NCI-H748 treated with DMSO at 0.1 percent for 48 hours (cell line): ENCODE measurements at places on chromosomes 13 and 19.

DNA sequence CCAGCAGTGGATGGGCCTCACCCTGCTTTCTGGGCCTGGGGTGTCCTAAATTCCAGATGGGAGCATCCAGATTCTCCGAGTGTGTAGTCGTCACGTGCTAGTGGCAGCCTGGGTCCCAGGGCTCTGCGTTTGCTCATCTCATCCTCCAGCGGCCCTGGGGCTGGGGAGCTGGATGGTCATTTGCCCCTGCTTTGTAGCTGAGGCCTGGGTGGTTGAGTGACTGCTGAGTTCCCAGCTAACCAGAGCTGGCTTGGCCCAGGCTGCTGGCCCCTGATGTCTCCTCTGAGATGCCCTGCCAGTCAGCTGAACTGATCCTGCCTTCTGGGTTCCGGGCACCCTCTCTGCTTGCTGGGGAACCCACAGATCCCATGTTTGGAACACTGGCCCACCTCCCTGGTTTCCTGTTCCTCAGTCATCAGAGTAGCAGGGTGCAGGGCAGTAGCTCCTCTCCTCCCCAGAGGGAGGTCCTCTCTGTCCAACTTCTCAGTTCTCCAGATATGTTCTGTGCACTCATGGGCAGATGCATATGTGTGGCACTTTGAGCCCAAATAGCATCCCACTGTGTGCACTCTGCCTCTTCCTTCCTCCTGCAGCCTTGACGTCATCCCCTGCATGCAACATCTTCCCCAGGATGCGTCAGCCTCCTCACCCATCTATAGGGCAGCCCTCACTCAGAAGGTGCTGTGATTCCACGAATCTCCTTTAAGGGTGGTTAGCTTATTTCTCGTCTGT lies 22.4 kb upstream of the CRTC1 start:
- DNase-seq: no peak

- DNase-seq: no peak
Measured at GRCh38 chr13:110125613-110126272, 181.2 kb downstream of the COL4A1 start.

- DNase-seq: no peak
Measured at GRCh38 chr13:113915786-113916329, 52.0 kb upstream of the GAS6 start.

- DNase-seq: no peak
Measured at GRCh38 chr19:42487032-42487797, 41.1 kb downstream of the CEACAM1 start.

GRCh38 chr13:48437371-48437770 lies 24.5 kb upstream of the LPAR6 start:
- DNase-seq: no peak

DNA sequence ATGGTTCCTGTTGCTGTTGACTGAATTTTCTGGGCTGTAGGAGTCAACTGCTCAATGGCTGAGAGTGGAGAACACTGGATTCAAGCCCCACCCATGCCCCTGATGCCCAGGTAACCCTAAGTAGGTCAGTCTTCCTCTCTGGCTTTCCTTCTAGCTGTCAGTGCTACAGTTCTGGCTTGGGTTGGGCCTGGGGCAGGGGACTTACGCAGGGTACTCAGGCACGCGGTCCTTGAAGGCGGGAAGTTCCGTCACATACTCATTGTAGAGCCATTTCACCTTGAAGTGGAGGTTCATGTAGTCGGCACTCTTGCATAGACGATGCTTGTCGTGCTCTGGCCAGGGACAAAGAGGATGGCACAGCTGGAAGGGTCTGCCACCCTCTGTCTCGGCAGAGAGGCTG lies 55.6 kb downstream of the UNC13A start:
- DNase-seq: no peak

DNA sequence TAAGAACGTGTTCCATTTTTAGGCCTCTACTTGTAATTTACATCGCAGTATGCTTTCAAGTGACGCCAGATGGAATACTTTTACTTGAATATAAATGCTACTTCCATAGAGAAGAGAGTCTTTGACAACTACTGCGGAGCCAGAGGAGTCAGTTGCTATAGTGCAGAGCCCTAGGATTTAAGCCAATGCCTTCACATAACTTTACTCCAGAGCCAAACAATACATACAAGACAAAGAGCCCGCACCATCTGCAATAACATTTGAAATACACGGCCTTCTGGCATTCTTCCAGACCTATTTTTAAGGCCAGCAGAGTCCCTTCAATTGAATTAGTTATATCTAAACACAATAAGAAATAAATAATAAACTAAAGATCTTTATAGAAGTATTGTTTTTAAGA lies 59.4 kb downstream of the XPO4 start:
- no peak for DNase-seq

GRCh38 chr19:4449022-4449638 lies 8.5 kb downstream of the UBXN6 start:
- no peak for DNase-seq

DNA sequence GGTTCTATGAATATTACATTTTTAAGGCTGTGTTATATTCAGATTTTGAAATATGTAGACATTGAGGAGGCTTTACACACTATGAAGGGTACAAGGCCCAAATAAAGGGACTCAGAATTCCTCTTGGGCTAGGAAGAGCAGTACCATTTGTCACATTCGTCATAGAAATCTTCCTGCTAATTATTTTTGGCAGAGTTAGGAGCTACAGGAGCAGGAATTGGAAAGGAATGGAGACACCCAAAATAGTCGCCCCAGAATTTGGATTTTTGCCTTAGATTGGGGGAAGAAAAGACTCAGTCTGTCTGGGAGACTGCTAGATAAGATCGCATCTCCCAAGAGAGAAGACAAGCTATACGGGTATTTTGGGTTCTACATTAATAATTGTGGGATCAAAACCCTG lies 176.4 kb upstream of the DACH1 start:
- no peak for DNase-seq

- DNase-seq: no peak
Measured at GRCh38 chr13:30932481-30933353, at the start of gene TEX26. TEX26 (plus strand) TSS chr13:30932656; CDS start chr13:30932716, 60 bp downstream.

GRCh38 chr13:30918662-30919405 lies 12.8 kb downstream of the MEDAG start:
- DNase-seq: no peak

GRCh38 chr13:29934531-29935308 lies 84.3 kb upstream of the UBL3 start:
- DNase-seq: no peak

DNA sequence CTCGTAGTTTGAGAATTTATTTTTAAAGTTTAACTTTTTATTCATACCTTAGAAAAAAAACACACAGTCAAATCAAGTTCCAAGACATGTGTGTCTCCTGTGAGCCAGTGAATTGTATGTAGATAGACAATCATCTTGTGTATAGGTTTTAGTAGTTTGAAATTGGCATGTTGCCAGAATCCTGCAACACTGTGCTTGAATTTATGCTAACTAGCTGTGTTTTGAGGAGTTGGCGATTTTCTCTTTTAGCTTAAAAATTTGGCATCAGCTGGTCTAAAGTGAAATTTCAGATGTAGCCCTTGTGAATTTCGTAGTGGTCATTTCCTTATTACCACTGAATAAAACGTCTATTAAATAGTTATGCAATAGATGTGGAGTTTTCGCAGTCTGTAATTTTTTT lies 213.2 kb downstream of the ATP8A2 start:
- peak; percentile 28 for DNase-seq

GRCh38 chr19:33375837-33376159 lies 2.3 kb downstream of the CEBPG start:
- DNase-seq: no peak

GRCh38 chr19:3333662-3334061 lies 32.7 kb upstream of the NFIC start:
- DNase-seq: no peak

- no peak for DNase-seq
Measured at GRCh38 chr13:56720841-56721240, 419.9 kb upstream of the PRR20A start.

DNA sequence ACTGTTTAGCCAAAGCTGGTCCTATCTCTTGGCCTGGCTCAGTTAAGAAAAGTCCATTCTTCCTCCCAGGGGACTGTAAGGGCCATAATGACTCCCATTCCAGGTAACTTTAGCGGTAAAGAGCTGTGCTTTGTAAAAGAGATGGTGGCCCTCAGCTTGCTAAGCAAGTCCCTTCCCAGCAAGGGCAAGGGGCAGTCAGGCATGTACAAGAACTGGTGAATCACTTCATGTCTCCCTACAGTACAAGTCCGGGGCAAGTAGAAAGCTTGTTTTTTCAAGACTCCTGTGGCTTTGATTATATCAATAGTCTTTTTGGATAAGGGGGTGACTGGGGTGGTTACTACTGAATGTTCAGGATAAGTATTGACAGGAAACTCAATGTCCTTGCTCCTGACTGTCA lies 88.9 kb downstream of the SLC25A15 start:
- DNase-seq: no peak

DNA sequence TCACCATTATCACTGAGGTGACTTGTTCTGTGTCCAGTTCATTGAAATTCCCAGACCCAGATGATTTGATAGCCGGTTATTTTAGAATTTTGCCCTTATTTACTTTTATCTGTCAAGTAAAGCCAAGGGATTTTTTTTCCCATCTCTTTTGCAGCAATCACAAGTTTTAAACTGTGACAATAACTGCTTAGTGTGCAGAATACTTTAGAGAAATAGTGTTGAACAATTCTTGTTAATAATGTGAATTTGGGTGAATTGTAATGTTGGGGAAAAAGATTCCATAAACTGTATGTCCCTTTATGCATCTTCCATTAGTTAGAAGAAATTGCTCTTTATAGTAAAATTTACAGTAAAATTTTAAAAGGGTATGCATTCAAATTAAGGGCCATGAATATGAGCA lies 79.5 kb downstream of the SLITRK6 start:
- DNase-seq: no peak

- no peak for DNase-seq
Measured at GRCh38 chr13:31282741-31283455, 83.1 kb downstream of the B3GLCT start.

- no peak for DNase-seq
Measured at GRCh38 chr19:1789261-1790041, 22.6 kb downstream of the ATP8B3 start.

DNA sequence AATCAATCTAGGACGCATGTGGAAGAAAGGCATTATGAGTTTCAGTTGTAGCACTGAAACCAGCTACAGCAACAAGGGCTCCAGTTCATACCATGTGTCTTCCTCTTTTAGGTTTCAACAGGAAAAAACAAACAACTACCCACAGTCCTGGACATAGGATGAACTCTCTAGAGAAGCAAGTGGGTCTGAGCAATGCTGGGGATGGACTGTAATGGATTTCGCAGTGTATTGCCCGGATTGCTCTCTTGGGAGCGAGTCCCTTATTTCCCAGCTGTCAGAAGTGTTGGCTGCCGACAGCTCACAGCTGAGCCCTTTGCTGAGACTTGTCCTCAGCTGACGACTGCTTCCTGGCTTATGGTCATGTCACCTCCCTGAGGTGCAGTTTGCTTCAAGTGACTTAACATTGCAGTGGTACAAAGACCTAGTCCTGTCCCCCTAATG lies 12.1 kb upstream of the MYCBP2 start:
- no peak for DNase-seq

GRCh38 chr19:1651568-1652291 lies 685 bp downstream of the TCF3 start:
- no peak for DNase-seq

- DNase-seq: no peak
Measured at GRCh38 chr13:75812751-75813181, 176.6 kb downstream of the LMO7 start.

- peak; percentile 37 for DNase-seq
Measured at GRCh38 chr19:40592170-40592569, 9.0 kb upstream of the LTBP4 start.

DNA sequence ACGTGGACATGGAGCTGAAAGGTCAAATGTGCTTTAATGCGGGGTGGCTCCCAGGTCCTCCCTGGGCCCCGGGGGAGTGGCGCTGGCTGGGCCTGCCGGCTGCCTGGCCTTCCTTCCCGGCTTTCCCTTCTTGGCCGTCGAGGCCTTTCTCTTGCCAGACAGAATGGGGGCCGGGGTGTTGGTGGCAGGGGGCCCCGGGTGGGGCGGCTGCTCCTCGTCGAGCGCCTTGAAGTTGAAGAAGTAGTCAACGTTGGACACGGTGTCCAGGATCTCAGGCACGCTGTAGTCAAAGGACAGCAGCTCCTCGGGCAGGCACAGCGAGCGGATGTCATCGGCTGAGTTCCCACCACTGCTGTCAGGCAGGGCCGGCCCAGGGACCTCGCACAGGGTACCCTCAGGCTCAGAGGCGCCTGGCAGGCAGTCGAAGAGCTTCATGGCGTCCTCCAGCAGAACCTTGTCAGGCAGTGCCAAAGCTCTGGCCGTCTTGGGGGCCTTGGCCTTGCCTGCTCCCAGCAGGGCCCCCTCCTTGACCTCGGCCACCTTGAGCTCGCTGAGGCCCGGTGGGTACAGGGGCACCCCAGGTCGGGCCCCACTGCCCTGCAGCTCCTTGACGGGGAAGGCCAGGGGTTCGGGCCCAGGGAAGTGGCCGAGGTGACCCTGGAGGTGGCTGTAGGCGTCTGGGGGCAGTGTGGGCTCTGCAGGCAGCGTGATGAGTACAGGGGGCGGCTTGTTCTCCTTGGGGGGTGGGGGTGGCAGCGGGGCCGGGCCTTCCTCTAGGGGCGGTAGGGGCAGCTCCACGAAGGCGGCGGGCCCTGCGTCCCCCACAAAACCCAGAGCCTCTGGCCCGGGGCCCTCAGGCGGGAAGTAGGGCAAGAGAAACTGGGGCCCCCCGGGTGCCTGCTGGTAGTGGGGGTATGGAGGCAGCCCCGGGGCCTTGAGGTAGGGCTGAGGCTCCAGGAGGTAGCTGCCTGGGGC lies 1.3 kb downstream of the PRR22 start:
- DNase-seq: no peak

DNA sequence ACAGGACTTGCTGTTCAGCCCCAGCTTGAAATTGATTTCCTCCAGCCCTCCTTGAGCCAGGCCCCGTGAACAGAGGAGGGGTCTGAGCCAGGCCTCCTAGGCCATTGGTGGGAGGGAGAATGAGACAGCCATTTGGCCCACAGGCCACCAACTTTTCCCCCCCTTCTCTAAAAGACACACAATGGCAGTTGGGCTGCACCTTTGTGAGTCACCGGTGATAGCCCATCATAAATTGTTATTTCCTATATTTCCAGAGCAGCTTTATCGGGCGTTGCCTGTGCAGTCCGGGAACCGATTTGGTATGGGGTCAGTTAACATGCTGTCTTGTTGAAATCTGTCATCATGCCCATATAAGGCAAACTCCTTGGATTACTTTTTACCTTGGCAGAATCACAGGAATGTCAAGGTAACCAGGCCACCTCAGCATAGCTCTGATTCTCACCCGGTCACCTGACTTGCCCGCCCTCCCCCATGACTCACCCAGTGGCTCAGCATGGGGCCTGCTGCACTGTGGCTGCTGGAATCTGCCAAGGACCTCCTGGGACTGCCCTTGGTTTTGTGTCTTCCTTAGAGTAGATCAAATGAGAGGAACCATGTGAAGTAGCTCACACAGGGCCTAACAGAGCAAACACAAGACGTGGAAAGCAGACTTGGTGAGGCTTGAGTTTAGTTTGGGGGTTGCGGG lies 36.1 kb downstream of the ACTN4 start:
- DNase-seq: no peak
